ENCODE measurements at places on chromosomes 4 and X.

DNA sequence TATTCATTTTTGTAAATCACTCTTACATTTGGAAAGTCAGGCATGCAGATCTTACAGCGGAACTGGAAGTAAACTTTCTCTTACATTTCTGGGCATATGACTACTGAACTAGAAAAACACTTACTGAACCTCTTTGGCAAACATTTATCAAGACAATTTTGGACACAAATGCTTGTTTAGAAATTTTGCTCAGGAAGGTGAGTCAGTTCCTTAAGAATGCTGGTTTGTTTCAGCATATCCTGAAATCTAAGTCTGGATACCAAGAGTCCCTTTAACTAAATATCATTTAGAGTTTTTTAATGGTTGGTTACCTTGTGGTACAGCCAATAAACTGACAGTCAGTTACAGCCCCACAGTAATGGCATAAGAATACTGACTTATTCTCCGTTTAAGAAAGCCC is 15.0 kb downstream of the SHISA3 start:
- no peak for DNase-seq

DNA sequence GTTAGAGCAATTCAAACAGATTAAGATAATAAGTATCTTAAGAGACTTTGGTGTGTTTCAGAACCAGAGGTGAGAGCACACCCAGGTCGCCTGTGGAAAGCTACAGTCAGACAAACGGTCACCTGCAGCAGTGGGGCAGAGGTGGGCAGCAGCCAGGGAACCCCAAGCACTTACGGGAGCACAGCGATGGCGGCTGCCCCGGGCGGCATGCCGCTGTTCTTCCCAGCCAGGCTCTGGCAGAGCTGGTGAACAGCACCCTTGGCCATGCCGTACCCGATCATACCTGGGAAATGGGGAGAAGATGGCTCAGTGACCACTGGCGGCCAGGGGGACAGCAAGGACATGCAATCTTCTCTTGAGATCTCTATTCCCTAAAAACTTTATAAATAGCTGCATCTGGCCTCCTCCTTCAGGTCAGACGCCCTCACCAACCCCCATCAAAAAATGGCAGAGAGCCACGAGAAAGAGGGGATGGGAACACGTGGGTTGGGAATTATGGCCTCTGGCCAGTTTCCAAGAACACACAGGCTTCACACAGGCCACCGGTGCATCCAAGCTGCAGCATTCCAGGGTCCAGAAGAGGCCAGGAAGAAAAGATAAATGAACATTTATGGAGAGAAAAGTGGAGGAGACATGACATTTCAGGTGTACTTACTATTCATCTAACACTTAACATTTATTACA is 19.7 kb downstream of the QDPR start:
- no peak for DNase-seq

GRCh38 chr4:15341733-15342300 is 86.0 kb upstream of the C1QTNF7 start:
- no peak for DNase-seq

DNA sequence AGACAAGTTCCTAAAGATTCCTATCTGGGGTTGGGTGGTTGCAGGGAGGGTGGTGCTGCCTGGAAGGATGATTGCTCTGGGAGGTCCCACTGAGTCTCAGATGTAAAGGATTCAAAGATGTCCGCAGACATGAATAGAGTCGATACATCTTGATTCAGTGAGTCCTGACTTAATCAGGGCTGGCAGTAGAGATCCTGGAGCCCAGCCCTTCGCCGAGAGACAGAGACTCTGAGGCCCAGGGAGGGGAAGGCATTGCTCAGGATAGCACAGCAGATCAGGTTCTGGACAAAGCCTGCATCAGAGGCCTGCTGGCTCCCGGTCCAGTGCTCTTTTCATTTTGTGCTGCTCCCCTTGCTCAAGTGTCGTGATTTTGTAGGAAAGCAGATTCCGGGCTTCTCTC is 21.7 kb downstream of the PJA1 start:
- no peak for DNase-seq

GRCh38 chrX:136063340-136064079 is 78.3 kb downstream of the SLC9A6 start:
- DNase-seq, result no peak

Data from H54 (cell line).